ENCODE measurements at places on chromosomes 5 and 9.

- no peak for DNase-seq
Measured at GRCh38 chr5:87266914-87267573, 639 bp upstream of the RASA1 start.

- no peak for DNase-seq
Measured at GRCh38 chr9:87672586-87672985, 53.3 kb upstream of the CTSL start.

GRCh38 chr9:112170235-112170634 is 4.9 kb downstream of the SUSD1 start:
- no peak for DNase-seq

DNA sequence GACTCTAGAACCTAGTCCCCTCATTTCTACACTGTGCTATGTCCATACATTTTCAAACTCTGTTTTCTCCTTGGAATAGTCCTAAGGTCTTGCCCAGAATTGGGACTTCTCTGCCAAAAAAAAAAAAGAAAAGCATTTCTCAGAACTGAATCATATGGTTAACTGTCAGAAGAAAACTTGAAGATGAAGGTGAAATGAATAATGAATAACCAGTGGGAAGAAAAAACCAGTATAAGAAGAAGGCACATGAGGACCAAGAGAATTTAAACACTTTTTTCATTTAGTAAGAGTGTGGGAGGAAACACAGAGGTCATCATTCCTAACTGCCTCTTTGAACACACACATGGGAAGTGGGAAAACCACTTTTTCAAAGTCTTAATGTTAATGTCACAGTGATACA is 197.7 kb downstream of the PRELID2 start:
- DNase-seq, result no peak

DNA sequence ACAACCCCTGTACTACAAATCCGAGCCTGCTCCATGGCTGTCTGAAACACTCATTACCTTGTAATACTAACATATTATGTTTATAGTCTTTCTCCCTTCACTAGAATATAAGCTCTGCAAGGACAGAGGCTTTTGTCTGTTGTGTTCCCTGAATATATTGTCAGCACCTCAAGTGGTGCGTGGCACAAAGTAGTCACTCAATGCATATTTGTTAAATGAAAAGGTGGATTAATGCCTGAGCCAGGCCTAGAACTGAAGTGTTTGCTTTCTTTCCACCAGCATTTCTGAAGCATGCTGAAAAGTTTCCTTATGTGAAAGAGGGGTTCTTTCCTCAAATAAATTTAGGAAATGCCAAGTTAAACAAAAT is 36.3 kb downstream of the ELL2 start:
- no peak for DNase-seq
